ENCODE measurements at places on chromosomes 6 and 20.

- DNase-seq: no peak
Observed at GRCh38 chr20:46221256-46221833, 87.0 kb downstream of the CDH22 start.

DNA sequence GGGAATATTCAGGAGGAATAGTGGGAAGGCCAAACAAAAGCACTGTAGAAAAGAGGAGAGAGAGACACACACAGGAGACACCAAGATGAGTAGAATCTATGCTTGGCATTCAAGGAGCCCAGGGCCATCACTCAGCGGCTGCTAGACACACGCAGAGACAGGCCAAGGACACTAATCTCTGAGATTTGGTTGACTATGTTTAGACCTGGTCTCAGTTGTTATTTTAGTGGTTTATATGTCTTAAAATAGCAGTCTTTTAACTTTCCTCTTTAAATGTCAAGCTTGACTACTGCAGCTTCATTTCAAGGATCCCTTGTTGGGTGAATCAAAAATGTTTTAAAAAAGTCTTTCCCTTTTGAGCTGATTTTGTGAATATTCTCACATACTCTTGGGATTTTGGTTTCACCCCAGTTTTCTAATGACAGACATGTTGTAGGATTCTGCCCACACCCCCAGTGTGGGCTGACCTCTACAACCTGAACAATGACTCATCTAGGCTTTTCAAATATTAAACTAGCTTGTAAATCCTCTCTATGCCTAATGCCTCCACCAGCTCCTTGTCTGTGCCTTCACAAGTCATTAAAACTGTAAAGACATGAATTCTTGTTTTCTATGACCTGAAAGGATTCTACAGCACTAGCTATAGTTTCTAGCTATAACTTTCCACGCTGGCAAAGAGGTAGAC is 142.7 kb upstream of the EXOC2 start:
- DNase-seq: no peak

DNA sequence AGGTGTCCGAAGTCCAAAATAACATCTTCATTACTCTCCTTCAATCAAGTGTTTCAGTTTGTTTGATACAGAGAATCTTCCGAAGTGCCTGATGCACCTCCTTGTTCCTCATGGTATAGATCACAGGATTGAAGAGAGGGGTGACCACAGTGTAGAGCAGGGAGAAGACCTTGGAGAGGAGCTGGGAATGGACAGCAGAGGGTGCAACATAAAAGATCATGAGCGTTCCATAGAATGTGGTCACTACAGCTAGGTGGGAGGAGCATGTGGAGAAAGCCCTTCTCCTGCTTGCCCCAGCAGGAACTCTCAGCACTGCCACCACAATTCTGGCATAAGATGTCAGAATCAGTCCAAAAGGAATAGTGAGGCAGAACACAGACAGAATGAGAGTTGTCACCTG is 11.9 kb downstream of the OR12D1 start:
- DNase-seq: no peak

DNA sequence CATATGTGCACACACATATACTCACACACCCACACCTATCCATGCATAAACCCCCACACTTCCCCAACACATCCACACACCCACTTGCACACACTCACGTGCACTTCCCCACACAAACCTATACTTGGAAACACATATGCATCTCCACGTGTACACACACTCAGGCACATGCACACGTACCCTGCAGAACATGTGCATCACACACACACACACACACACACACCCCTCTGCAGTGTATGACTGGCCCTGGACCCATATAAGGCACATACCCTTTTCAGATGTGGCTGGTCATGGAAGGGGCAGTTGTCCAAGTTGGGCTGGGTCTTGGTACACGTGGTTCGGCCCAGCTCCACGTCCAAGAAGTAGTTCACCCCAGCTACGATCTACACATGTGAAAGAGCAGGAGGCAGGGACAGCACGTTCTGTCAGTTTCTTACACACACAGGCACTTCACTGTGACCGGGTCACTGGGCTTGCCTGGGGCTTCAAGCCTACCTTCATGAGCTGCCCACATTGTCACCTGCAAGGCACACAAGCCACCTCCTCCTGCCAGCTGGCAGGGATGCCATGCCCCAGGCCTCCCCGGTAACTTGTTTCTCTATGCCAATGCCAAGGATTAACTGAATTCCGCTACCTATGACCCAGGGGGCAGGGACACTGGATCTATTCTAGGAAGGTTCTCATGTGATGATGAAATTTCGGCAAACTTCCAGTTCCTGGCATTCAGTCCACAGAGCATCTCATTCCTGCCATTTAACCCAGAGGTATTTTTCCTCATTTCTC is 2.6 kb downstream of the CST3 start:
- DNase-seq: no peak

DNA sequence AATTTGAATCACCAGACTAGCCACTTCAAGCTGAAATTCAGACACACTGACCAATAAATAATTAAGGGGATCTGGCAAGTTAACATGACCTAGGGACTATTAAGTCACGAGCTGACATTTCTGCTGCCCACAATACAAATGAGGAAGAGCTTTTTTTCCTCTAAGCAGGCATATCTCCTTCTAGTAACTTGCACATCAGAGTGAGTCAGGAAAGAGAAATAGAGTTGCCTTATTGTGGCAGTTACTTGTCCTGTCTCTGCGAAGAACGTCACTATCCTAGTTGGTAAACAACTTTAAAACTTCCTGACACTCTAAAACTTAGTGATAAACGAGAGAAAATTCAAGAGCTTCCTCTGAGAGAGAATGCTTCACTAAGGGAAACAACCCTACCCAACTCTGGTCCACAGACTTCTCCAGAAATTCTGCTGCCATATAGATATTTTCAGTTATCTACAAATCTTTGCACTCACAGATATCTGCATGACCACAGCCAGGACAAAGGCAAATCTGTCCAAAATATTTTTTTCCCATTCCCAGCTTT is 4.2 kb downstream of the PLA2G7 start:
- DNase-seq: no peak

DNA sequence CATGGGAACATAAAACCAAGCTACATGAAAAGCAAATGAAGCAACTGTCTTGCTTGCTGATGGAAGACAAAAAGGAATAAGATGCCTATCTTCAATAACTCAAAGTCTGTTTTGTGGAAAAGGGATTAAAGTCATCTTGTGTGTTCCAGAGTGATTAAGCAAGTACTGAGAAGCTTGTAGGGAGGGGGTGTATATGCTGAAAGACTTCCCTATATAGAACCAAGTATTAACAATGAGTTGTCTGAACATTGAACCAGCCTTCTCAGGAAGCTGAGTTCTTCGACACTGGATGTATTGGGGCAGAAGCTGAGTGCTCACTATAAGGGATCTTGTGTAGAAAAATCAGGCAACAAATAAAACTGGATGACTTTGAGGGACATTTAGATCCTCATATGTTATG is 451.8 kb downstream of the CD83 start:
- no peak for DNase-seq

- DNase-seq: no peak
Observed at GRCh38 chr6:116500969-116501433, 10.4 kb upstream of the CALHM5 start.

DNA sequence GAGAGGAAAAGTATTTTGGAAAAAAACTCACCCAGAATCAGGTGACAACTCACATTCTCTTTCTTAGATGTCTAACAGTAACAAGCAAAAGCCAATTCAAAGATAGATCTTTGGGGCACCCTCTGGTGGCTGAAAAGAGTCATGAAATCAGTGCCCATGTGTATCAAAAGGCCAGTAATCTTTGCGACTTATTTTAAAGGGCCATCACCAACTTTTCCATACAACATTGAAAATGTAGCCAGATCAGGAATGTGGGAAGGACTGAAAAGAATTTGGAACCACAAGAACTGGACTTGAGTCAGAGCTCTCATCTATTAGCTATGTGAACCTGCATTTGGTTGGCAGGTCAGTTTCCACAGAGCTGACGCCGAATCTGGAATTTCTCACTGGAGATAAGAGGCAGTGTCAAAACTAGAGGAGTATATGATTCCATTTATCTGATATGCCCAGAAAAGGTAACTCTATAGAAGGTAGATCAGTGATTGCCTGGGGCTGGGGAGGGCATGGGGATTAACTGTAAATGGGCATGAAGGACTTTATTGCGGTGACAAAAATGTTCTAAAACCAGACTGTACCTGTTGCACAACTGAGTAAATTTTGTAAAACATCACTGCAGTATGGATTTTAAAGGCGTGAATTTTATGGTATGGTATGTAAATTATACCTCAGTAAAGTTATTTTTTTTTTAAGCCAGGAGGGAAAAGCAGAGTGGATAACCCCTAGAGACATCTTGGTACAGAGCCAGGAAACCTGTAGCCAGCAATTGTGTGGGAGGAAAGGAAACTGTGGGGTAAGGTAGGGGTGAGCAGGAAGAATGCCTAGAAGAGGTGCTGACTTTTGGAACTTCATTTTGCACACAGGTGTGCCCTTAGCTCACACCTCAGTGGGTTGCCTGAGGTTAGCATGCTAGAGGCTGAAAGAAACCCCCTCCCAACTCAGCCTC is 117.1 kb upstream of the ASF1A start:
- DNase-seq: peak; percentile 47

- DNase-seq: no peak
Observed at GRCh38 chr6:4020822-4021132, 58.2 kb downstream of the FAM217A start.

GRCh38 chr20:50333131-50333670 is 142.6 kb downstream of the CEBPB start:
- no peak for DNase-seq

DNA sequence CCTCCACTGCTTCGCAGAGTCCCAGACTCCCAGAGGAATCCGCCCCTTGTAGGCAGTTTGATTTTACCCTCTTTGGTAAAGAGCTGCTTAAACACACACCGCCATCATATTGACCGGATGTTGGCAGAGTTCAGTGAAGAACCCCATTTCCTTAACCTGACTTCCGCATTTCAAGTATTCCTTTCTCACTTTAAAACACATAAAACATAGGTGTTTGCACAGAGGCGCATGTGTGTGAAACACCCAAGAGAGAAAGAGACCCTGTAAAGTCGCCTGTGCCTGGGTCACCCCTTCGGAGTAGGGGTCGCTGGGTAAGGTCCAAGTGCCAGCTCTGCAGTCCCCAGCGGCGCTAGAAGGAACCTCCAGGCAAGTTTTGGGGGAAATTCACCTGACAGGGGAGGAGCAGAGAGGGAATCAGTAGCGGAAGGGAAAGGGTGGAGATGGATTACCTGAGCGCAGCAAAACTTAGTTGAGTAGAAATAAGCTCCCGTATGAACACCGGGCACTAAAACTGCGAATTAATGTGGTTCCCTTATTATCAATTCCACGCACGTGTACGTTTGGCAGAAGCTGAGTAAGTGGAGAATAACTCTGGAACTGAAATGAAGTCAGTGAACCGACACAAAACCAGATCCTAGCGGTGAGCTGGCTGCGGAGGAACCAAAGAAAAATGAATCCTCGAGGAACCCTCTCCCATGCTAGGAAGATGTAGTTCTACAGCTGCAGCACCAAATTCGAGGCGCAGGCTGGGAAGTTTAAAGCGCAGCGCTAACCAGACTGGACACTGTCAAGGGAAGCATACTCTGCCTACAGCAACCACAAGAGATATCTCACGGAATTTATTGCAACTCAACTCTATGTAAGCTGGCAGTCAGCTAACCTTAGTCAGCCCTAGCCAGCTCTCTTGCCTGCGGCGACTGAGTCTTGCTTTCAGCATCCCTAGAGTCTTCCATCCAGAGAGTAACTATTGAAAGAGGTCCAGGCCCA is 3.5 kb upstream of the HTR1B start:
- no peak for DNase-seq

DNA sequence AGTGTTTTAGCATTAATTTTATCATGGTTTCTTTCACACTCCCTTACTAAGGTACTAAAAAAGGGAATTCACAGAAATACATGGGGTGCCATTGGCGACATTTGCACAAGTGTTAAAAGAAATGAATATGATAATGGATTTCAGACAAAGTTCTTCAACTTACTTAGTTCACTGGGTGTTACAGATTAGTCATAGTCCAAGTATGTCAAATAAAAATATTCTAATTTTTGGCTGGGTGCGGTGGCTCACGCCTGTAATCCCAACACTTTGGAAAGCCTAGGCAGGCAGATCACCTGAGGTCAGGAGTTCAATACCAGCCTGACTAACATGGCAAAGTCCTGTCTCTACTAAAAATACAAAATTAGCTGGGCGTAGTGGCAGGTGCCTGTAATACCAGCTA is 286.1 kb upstream of the TFAP2D start:
- DNase-seq: no peak

DNA sequence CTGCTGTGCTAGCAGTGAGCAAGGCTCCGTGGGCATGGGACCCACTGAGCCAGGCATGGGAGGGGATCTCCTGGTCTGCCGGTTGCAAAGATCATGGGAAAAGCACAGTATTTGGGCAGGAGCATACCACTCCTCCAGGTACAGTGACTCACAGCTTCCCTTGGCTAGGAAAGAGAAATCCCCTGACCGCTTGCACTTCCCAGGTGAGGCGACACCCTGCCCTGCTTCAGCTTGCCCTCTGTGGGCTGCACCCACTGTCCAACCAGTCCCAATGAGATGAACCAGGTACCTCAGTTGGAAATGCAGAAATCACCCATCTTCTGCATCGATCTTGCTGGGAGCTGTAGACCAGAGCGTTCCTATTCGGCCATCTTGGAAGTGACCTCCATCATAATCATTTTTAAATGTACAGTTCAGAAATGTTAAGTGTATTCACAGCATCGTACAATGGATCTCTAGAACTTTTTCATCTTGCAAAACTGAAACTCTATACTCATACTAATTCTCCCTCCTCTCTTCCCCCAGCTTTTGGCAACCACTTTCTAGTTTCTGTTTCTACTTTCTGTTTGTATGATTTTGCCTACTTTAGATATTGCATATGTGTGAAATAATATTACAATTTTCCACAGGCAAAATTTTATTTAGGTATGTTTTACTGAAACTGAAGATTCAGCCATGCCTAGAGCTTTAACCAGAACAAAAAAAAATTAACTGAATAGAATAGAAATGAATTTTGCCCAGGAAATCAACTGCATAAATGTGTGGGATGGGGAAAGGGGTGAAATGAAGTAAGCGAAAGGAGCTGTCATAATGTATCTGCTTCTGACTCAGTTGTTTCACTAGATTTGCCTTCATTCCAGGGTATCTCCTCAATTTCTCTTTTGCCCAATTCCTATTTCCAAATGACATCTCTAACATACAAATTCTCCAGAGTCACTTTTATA is 100.0 kb downstream of the RWDD2A start:
- DNase-seq: no peak

DNA sequence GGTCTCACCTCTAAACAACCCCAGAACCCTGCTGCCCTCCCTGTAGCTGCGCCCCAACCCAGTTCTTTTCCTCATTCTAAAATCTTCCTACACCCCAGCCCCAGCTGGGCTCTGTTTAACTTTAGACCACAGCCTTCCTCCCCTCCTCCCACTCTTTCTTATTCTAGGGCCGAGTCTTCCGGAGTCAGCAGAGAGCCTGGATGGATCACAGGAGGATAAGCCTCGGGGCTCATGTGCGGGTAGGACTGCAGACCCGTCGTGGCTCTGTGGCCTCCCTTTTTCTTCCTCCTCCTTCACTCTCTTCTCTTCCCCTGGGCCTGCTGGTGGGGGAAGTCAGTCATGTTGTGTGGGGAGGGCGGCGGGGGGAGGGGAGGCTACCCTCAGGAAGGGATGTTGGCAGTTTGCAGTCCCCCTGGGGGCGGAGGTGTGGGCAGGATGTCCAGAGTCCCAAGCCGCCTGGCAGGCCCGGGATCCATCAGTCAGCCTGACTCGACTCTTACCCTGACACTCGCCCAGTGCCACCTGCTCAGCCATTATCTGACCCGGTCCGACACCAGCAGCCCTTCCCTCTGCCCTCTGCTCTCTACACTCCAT is 8.1 kb downstream of the CAPN11 start:
- DNase-seq: no peak
